ENCODE measurements at places on chromosomes 4 and X.

DNA sequence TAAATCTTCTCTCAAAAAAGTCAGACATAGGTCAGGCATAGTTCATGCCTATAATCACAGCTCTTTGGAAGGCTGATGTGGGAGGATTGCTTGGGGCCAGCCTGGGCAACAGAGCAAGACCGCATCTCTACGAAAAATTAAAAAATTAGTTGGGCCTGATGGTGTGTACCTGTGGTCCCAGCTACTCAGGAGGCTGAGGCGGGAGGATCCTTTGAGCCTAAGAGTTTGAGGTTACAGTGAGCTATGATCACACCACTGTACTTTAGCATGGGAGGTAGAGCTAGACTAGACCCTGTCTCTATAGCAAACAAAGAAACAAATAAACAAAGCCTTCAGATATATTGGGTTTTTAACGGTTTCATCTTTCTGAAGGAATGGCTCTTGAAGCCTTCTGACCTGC, 62.2 kb downstream of the DIPK2B start:
- DNase-seq, result no peak

- DNase-seq, result no peak
Measured at GRCh38 chrX:139766545-139766983, 58.6 kb upstream of the MCF2 start.

DNA sequence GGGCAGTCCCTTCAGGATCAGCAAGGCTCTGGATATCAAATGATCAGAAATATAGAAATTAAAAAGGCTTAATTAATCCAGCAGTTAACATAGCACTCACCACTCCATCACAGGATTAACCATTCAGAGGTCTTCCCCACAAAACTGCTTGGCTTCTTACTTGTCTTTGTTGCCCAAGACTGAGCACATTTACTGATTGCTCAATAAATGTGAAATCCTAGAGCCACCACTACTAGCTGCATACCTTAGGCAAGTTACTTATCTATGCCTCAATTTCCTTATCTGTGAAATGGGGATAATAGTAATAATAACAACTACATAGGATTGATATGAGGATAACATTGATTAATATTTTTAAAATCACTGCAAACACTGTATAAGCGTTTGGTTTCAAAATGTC, 124.2 kb downstream of the ARHGAP6 start:
- DNase-seq, result no peak

GRCh38 chr4:129109965-129110824, 14.2 kb downstream of the C4orf33 start:
- DNase-seq, result no peak

GRCh38 chr4:88865466-88865865, 167.8 kb upstream of the NAP1L5 start:
- DNase-seq, result peak; percentile 62

DNA sequence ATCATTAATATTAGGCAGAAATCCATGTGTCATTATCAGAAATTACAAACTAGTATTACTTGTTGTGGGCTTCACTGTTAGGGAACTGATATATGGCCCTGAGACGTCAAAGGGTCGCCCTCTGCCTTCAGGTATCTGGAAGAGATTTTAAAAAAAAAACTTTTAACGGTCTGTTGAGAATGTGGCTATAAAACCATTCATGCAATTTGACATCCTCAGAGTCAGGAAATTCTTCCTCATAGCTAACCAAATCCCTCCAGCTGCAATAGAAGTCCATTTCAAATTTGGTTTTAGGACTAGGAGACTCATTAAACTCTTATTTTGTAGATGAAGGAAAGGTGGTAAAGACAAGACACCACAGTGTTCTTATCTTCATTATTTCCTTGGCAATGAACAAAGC, 194.2 kb upstream of the NOCT start:
- DNase-seq, result no peak

DNA sequence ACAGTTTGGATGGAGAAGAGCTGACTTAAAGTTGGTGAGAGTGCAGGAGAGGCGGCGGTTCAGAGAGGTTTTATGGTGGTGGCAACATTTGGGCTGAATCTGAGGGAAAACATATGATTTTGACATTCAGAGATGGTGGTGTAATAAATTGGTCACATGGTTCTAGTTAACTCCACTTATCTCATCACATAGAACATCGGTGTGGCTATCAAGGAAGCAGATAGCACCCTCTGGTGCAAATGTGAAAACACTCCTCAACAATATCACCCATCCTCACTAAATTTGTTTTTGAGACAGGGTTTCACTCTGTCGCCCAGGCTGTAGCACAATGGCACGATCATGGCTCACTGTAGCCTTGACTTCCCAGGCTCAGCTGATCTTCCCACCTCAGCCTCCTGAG, 28.8 kb downstream of the SUPT20HL2 start:
- peak; percentile 16 for DNase-seq

- no peak for DNase-seq
Measured at GRCh38 chr4:2886622-2887021, 43.0 kb downstream of the ADD1 start.

DNA sequence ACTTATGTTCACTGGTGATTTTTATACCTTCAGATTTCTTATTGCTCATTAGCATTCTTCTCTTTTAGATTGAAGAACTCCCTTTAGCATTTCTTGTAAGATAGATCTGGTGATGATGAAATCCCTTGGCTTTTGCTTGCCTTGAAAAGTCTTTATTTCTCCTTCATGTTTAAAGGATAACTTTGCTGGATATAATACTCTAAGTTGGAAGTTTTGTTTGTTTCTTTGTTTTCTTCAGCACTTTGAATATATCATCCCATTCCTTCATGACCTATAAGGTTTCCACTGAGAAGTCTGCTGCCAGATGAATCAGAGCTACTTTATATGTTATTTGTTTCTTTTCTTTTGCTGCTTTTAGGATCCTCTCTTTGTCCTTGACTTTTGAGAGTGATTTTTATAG, 18.5 kb downstream of the CC2D2A start:
- DNase-seq, result peak; percentile 43

GRCh38 chr4:105586638-105587328, 34.4 kb downstream of the ARHGEF38 start:
- no peak for DNase-seq

GRCh38 chrX:150736475-150736874, 43.3 kb downstream of the MTMR1 start:
- no peak for DNase-seq

GRCh38 chrX:154546354-154547244, at the start of gene G6PD:
TSS of gene G6PD (minus strand) at chrX:154546846. CDS start at chrX:154546155, 691 bp downstream.
- peak; percentile 43 for DNase-seq

DNA sequence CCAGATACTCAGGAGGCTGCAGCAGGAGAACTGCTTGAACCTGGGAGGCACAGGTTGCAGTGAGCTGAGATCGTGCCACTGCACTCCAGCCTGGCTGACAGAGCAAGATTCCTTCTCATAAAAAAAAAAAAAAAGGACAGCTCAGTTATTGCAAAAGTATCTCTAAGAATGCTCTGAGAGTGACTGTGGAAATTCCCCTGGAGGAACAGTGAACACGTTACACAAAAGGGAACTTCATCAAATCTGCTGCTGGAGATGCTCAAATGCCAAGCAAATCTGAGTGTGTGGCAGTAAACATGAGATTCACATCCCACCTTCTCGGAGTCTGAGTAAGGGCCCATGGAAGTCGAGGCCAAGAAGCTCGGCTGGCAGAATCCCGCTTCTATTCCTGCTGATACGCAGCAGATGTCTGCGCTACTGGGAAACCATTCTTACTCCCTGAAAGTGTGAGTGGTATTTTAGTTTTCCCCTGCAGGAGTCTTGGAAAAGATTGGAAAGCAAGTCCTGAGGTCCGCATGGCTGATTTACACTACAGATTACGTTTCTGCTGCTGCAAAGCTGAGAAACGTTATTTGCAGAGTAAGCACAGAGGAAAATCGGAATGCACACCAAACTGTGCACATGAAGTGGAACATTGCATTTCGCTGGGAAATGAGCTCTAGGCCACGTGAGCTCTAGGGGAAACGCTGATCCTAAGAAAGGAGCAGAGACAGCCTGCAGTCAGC, 162.9 kb downstream of the NSUN7 start:
- peak; percentile 68 for DNase-seq

DNA sequence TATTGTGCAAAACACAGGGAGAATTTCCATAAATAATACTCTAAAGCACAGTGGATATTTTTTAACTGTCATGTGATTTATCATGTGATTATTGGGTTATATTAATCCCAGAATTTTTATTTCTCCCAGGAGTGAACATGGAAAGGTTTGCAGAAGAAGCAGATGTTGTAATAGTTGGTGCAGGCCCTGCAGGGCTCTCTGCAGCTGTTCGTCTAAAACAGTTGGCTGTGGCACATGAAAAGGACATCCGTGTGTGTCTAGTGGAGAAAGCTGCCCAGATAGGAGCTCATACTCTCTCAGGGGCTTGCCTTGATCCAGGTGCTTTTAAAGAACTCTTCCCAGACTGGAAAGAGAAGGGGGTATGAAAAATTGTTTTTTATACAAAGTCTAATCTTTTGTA, 10.0 kb downstream of the ETFDH start:
- no peak for DNase-seq

- peak; percentile 43 for DNase-seq
Measured at GRCh38 chr4:22522206-22522605, 6.3 kb upstream of the ADGRA3 start.

DNA sequence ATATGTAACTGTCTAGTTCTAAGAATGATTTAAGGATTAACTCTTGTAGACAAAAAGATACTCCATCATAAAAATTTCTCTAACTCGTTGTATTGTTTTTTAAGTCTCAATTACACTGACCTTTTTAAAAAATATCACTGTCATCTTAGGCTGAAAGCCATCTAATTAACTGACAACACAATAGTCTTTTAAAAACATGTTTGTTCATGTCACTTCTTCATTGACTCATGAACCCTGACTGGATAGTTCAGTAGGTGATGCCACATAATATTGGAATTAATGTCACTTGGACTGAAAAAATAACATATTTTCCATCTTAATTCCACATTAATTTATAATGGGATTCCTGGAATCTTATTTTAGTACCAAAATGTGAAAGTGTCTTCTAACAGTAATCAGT, 179.3 kb downstream of the ADGRL3 start:
- DNase-seq, result no peak

DNA sequence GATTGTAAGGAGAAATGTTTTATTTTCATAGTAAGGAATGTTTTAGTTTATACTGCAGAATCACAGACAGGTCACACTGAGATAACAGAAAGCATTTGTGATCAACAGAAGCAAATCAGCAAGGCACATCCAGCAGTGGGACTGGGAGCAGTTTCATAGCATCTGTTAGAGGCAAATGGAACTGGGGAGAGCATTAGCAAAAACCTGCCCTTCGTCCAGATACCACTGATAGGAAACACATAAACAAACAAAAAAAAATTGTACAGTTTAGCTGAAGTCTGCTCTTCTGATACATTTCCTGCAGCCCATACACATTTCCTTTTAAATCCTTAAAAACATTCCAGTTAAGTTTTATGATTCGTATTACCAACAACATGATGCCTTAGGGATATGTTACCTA, 374.3 kb downstream of the PCDH7 start:
- DNase-seq, result no peak

DNA sequence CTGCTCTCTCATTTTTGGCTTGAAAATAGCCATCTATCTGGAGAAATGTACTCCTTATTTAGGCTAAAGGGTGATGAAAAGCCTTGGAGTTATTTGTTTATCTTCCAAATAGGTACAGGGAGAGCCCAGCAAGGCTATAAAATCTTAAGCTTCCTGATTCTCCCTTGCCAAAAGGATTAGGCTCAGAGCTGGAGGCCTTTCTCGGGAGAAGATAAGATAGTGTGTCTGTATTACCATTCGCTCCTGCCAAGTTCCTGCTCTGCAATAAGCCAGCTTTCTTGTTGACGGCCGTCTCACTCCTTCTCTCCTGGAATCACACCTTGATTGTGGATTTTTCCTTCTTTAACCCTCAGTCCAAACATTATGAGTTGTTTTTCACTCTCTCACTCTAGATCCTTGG, 171.8 kb upstream of the TTC29 start:
- peak; percentile 37 for DNase-seq

DNA sequence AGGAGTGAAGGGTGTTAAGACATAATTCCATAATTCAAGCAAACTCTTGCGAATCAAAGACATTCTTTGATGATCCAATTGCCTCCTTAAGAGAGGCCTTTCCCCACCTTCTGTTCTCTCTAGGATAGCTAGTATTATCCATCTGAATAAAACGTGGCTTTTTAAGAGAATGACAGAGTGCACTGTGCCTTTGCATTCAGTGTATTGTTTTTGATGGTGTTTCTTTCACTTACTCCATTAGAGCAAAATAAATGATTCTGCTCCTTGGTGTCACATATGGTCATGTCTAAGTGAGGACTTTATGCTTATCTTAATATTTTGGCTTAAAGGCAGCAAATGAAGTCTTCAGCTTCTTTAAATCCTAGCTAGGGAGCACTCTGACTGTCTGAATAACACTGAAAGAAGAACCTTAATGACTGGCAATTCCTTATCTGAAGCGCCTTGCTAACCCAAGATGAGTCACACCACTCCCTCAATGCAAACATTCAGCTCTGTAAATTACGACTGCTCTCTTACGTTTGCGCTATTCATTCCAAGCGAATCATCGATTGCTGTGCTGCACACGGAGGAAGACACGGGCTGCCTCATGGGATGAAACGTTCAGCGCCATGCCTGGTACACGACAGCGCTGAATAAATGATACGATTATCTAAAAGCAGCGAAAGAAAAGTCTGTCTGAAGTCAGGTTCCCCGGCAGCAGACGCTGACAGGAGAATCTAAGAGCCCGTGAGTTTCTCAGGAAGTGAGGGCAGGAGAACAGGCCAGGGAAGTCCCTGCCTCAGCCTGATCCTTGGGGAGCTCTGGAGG, 35.1 kb upstream of the GEMIN8 start:
- DNase-seq, result peak; percentile 23

GRCh38 chrX:110181459-110182137, 136.3 kb downstream of the AMMECR1 start:
- no peak for DNase-seq

DNA sequence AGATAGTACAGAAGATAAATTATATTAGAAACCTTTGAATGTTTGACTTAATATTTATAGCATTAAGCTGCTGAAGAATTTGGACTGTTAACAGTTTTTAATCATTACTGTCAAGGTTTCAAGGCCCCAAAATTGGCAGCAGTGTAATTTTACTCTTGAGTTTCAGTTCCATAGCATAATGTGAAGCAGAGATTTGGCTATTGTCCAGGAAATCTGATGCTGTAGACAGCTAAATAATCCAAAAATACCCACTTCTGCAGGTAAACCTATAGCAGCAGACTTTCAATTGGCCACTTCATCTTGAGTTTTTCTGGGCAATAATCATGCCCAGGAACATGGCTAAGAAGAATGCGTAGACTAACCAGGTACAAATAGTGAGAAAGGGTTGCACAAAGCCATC, 85.0 kb downstream of the RCHY1 start:
- no peak for DNase-seq

DNA sequence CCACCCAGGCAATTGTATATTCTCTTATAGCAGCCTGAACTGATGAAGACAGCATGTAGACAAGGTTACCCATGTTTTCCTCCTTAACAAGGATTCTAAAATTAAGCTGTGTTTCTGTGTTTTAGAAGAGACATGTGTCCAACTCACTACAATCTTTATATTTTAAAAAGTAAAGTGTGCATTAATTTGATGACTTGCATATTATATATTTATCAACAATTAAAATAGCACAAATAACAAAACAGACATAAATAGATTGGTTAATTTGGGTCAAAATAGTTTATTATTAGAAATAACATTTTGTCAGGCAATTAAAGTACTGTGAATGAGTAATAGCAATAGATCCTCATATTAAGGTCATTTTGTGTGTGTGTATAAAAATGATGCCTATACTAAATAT, 357.1 kb downstream of the PDGFC start:
- no peak for DNase-seq

Data from iris pigment epithelial cell (primary cell).